ENCODE measurements at places on chromosomes 7 and 10.

DNA sequence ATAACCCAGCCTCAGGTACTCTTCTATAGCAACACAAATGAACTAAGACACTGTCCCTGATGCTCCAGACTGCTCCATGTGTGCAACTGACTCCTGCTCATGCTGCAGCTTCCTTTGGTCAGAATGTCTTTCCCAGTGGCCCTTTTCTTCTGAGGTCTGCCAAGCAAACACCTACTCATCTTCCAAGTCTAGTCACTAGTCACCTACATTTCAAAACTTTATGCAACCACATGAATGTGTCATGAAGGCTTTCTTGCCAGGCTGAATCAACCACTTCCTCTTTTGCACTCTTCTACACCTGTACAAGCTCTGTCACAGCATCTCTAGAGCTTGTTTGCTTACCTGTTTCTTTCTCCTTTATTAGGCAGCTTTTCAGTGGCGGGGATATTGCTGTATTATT, 75.8 kb downstream of the LSMEM1 start:
- no peak for DNase-seq

GRCh38 chr7:22094413-22095342, 149.0 kb upstream of the CDCA7L start:
- no peak for DNase-seq

DNA sequence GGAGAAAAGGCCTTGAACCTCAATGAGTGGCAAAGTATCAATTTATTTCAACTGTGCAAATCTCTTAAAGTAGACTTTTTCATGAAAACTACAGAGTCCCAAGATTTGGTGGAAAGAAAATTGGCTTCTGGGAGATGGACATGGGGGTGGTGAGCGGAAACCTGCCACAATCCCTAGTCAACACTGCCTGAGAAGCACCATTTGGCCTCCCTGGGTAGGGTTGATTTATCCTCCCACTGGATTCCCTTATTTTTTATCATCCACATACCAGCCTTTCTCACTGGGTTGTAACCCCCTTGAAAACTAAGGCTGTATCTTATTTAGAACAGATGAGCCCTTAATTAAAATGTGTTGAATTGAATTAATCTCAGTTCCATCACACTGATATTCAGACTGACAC, 101.7 kb upstream of the PTN start:
- no peak for DNase-seq

GRCh38 chr7:25643286-25643685, 415.0 kb upstream of the NPVF start:
- DNase-seq, result no peak

DNA sequence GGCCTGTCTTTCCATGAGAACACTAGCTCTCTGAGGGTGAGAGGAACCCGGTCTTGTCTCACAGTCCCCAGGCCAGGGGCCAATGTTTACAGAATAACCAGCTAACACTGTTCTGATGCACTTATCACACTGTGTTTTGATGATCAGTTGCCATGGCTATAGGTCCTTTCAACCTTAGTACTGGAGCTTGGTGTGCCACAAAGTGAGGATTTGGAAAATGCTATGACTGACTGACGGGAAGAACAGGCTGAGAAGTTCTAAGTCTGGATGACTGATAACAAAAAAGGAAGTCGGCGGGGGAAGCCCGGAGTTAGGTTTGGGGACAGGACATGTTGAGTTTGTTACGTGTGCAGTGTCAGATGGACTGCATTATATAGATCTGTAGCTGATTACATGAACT, 141.8 kb downstream of the CTTNBP2 start:
- DNase-seq, result no peak

Measured in left ventricle myocardium inferior (tissue), 1 donor.